Calu3 (cell line): ENCODE measurements at places on chromosomes 1 and 21. TPM values are rescaled to one million over a fixed set of nuclear protein-coding genes. Genes with fewer than 3 reads are reported as not detected.

DNA sequence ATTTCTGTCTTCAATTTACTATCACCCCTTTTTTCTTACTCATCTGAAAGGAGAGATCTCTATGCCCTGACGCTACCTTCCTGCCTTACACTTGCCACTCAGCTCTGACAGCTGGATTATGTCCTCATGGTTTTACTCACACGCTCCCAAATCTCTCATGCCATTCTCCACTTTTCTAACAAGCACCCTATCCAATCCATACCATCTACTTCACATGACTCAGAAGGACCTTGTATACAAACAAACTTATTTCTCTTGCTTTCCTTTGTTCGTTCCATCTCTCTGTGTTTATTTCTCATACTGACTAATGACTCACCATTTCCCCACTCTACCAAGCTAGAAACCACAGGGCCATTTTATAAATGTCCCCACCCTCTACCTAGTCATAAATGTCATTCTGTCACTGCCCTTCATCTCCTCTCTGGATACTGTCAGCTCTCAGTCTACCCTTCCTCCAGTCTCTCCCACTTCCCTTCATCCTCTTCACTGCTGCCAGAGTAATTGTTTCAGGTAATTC lies 87.3 kb downstream of the USP24 start:
- no peak for DNase-seq

GRCh38 chr1:196464480-196464941 lies 143.7 kb downstream of the KCNT2 start:
- no peak for DNase-seq

DNA sequence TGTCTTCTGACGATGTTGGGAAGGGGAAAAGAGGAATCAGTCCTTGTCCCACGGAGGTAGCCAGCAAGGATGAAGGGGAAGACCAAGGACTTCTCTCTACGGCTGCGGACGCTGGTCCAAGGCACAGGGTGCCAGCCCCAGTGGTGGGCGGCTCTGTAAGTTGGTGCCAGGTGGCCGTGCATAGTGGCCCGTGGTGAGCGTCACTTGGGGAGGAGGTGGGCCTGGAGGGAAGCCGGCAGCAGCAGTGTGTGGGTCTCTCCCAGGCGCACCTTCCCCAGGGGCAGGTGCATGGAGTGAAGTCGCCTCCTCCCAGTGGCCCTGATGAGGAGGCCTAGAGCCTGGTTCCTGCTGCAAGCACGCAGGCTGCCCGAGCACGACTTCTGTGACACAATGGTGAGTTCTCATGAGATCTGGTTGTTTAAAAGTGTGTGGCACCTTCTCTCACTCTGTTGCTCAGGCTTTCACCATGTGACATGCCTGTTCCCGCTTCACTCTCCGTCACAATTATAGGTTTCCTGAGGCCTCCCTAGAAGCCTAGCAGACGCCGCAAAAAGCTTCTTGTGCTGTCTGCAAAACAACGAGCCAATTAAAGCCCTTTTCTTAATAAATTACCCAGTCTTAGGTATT lies 43.6 kb upstream of the TIAM1 start:
- no peak for DNase-seq

- no peak for DNase-seq
Observed at GRCh38 chr1:109531826-109532364, 7.8 kb upstream of the GPR61 start.

GBP6 gene
- 0.12 and 0.37 TPM in 2 replicates for total RNA-seq

ROR1 gene
- total RNA-seq = 24.5 and 33.8 TPM in 2 replicates
